ENCODE measurements at places on chromosomes 1 and 21.
A peak's percentile ranks its signal among the peaks of the same experiment; 100 is the strongest.

DNA sequence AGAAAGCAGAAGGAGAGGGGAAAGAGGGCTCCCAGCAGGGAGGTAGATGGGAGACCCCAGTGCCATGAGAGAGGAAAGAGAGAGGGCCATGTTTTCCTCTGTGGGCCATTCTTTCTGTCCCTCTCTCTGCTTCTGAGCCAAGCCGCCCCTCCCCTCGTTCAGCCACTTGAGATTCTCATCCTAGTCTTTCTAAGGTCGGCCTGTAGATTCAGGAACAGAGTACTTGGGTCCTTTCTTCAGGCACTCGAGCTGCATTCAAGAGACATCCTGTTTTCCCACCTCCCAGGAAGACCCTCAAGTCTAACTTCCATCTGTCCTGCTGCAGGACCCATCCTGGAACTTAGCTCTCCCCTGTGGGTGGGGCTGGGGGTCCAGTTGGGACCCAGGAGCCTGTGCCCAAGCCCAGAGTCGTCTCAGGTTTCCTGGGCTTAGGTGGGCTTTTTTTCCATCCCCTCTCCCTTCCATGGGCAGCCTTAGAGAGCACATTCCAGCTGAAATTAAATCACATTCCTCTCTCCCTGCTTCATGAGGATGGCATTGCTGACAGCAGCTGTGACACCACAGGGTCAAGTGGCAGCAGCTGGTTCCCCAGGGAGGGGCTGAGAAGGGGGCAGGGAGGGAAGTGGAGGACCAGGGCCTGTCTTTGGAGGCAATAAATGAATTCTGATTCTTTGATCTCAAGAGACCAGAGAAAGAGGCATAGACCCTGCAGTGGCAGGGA lies 13.0 kb downstream of the NES start:
- peak; percentile 52 for DNase-seq

DNA sequence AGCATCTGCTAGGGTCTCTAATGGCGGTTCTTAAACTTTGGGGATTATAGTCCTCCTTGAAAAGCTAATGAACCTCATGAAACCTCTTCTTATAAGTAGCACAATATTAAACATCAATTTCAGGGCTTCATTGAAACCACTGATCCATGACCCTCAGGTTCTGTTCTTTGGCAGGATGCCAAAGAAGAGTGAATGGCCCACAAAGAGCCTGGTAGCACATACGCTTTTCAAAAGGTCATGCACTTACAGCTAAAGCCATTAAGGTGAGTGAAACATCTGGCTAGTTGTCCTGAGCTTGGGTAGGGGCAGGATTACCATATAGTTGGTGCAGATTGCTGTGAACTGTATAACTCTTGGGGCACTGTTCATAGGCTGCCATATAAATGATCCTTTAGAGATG lies 42.3 kb downstream of the MDM4 start:
- no peak for DNase-seq

DNA sequence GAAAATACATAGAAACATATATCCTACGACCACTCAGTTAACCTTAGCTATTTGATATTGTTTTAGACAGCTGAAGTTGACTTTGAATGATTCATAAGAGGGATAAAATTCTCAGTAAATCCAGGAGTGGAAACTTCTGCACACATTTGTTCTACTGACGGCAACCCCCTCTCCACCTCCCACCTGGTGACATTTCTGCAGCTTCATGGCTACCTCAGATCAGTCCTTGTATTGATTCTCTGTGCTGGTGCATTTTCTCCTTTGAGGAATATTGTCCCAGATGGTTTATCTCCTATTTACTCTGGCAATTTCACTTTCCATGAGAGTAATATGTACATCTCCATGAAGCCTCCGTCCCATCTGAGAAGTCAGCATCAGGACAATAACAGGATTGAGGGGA lies 57.7 kb upstream of the COA6 start:
- DNase-seq, result no peak

DNA sequence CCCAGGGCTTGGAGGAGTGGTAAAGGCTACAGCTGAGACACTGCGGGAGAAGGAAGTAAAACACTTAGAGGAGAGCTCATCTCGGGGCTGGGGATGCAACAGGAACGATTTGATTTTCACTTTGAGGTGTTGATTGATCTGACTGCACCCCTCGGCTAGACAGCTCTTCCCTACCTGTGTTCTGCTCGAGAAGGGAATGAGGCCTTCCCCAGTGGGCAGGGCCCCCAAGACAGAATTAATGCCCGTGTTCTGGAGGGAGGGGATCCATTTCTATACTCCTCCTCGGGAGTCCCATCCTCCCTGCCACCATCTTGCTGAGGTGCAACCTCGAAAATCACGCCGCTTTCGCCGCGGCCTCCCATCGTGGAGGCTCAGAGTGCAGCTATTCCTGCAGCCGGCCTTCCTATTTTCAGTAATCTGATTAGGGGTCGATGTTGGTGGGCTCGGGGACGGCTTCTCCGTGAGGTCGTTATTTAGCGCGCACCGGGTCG lies 2.4 kb downstream of the ATP2B4 start:
- no peak for DNase-seq
